ENCODE measurements at places on chromosomes 2 and 18.
A peak's percentile ranks its signal among the peaks of the same experiment; 100 is the strongest.

GRCh38 chr2:96872591-96873349 is 2.9 kb upstream of the SEMA4C start:
- DNase-seq = no peak

DNA sequence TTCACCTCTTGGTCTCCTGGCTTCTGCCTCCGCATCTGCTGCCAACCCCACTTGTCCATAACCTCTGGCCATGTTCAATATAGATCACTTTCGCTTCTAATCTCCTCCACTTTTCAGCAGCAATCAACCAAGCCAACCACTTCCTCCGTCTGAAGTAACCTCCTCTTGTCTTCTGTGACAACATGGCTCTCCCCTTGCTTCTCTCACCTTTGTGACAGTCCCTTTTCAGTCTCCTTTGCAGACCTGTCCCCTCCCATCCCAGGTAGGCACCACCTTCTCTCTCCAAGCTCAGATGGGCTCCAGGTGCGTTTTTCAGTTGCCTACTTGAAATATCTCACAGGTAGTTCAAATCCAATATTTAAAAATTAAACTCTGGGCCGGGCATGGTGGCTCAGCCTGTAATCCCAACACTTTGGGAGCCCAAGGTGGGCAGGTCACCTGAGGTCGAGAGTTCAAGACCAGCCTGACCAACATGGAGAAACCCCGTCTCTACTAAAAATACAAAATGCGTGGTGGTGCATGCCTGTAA is 4.7 kb upstream of the PSD4 start:
- no peak for DNase-seq

GRCh38 chr2:196528486-196529223 is 110.9 kb upstream of the CCDC150 start:
- DNase-seq = no peak

DNA sequence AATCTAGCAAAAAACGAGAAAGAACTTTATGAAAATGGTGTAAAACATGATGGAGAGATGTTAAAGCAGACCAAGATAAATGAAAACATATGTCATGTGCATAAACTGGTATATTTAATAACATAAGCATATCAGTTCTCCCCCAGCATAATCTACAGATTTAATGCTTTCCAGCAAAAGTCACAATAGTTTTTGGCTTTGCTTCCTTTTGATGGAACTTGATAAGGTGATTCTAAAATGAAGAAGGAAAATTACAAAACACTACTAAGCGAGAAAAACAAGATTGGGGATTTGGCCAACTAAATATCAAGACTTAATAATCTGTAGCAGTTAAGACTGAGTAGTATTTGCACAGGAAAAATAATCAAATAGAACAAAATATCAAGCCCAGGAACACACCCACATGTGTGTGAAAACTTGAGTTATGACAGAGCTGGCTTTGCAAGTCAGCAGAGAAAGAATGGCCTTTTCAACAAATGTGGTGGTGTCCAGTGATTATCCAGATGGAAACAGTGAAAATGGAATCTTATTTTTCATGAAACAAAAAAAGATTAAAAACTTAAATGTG is 83.7 kb upstream of the L3MBTL4 start:
- DNase-seq = no peak

DNA sequence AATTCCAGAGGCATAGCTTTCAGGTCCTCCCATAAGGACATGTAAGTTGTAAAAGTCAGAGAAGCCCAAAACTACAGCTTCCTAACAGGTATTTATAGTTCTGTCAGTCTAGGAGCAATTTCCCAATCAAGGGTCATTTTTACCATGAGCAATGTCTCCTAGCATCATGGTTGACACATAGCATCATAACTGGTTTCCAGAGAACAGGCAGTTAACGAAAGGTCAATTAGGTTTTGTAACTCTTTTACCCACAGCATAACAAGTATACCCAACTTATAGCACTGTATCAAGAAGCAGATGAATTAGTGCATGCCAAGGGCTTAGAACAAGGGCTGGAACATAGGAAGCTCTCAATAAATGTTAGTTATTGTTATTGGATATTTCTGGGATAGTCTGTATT is 110.1 kb downstream of the MREG start:
- no peak for DNase-seq

DNA sequence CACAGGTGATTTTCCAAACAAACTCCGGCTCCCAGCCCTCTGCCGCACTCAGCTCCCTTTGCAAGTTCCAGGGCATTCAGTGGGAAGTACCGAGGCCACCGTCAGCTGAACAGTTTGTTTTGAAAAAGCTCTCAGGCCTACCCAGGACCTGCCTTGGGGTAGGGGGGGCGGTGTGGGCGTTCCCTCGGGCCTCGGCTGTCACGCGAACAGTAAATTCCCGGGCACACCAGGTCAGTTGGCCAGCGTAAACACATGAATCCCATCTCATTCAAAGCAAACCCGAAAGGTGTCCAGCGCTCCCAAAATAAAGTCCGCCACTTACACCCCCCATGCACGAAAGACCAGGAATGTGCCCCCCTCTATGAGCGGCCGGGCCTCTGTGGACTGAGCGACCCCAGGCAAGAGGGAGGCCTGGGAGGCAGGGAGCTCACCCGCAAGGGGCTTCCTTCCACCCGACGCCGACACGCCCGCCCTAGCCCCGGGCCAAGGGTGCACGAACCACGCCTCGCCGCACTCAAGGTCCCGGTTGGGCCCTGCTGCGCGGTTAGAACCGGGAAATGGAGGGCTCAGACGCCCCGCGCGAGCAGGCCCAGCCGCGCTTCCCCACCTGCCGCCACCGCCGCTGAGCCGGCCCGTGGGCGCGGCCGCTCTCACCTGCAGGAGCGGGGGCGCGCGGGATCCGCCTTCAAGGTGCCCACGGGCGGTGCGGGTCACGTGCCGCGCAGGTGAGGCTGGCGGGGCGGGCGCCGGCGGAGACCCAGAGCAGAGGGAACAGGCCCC is at the start of gene WDSUB1:
Gene WDSUB1 (minus strand): TSS at position 775 of the 780 bp plus-strand sequence. CDS start 3,634 bp downstream, outside the sequence.
- DNase-seq = peak; percentile 60

GRCh38 chr2:197927994-197928393 is 123.6 kb downstream of the PLCL1 start:
- no peak for DNase-seq

- no peak for DNase-seq
Measured at GRCh38 chr2:179695486-179695885, 165.9 kb downstream of the ZNF385B start.

All from gastrocnemius medialis (tissue), 4 donors.